HTR-8/SVneo (cell line): ENCODE measurements at places on chromosomes 4 and X.

- no peak for DNase-seq
Measured at GRCh38 chr4:138845664-138846063, 169.9 kb upstream of the NOCT start.

GRCh38 chr4:38122060-38122459 lies 161.9 kb downstream of the PTTG2 start:
- DNase-seq: no peak

GRCh38 chr4:152503653-152504290 lies 32.1 kb downstream of the FBXW7 start:
- no peak for DNase-seq

DNA sequence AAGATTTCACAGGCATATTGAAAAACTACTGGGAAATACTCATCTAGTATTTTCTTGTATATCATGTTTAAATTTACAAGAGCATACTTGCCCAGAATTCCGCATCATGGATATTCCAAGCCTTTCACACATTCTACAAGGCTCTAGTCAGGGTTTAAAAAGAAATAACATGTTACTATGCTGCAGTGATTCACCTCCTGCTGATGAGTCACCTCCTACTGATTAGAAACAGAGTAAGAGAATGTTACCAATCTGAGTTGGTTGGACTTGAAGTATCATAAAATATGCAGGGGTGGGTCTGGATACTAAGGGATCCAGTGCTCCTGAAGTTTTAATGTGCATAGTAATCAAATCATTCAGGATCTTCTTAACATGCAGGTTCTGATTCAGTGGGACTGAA lies 192.0 kb upstream of the ANK2 start:
- peak; percentile 45 for DNase-seq

GRCh38 chr4:26441102-26441501 lies 49.2 kb downstream of the CCKAR start:
- no peak for DNase-seq

DNA sequence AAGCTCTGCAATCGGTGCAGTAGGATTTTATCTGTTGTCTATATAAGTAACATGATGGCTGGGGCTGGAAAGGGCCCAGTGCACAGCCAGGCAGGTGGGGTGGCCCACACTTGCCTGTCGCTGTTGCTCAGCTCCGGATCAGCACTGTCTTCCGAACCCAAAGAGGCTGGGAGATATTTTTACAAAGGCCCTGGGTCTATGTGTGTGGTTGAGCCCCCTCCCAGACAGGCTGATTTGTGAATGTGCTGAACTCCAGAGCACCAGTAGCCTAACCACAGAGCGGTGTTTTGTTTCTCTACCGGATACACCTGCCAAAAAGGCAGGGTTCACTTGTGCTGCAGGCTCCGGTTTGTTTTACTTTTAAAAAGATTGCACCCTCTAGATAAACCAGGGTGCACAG lies 33.5 kb upstream of the CHRNA9 start:
- DNase-seq: no peak

DNA sequence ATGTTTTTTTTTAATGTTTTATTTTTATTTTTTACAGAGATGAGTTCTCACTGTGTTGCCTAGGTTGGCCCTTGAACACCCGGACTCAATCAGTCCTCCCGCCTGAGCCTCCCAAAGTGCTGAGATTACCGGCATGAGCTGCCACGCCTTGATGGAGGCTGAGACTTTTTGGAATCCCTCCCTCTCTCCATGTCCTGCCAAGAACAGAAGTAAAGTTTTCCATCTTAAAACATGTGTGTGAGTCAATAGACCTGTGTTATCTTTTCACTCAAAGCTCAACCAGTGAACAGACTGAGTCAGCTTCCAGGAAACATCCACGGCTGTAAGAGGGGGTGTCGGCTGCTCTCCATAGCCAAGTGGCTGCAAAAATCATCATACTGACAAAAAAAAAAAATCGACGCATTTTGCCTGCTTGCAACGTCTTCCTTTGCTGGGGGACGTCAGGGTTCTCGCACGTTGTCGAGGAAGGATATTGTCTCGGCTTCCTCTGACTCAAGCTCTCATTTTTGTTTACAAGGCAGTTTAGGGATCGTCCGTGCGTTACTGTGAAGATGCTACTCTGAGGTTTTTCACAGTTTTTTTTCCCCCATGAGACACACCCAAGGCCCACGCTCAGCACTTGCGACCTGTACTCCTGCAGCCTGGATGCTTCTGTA lies 10.0 kb upstream of the ASMTL start:
- peak; percentile 33 for DNase-seq

- peak; percentile 2 for DNase-seq
Measured at GRCh38 chr4:92387459-92388069, 83.8 kb downstream of the GRID2 start.

DNA sequence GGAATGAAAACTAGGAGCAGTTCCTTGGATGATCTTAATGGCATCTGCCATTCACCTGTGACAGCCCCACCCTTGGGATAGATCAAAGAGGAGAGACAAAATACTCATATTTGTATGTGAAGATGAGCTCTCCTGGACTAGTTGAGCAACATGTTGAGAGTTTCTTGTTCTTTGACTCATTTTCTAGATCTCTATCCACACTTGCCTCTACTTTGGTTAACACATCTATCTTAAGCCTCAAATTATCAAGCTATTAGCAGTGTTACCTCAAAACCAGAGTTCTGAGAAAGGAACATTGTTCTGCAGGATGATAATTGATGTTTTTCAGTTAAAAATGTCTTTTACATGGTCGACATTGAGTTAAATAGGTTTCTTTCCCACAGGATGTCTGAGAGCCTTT lies 94.2 kb upstream of the TEX13D start:
- DNase-seq: no peak

DNA sequence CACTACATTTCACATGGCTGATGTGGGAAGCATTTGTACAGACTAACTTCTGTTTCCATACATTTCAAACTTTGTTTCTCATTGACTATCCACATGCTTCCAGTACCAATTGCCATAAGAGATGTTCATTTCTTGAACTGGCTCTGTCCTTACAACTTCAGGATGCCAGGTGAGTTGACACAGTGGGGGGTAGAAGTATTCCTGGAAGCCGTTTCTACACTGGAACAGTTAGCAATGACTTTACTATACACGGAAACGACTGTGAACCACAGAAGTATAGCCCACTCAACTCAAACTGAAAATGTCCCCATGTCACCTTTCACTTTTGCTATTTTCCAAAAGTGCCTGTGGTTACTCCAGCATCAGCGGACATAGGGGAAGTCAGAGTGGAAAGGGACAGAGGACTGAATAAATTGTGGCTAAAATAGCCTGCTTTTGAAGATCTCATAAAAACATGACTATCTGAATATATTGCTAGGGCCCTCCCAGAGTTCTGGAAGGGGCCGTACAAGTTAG lies 38.0 kb upstream of the DSPP start:
- no peak for DNase-seq

DNA sequence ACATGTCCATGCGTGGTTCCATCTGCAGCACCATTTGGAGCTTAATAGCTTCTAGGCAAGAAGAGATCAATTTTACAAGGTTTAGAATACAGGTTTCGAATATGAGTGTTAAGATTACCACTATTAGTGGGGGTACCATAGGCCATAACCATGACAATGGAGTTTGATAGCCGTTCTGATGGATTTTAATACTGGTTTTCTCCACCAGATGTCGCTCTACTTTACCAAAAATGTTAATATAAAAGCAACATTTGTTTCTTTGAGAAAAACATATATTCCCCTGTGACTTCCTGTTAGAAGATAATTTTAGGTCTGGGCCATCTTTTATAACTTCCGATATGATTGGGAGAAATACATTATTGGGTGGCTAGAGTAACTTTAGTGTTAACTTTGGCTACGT lies 499.7 kb upstream of the POU3F4 start:
- no peak for DNase-seq

GRCh38 chrX:154546354-154547244 lies at the start of gene G6PD:
Gene G6PD (minus strand): TSS chrX:154546846. CDS start chrX:154546155, 691 bp downstream.
- peak; percentile 61 for DNase-seq

- DNase-seq: no peak
Measured at GRCh38 chr4:3176367-3177229, 72.4 kb upstream of the MSANTD1 start.

DNA sequence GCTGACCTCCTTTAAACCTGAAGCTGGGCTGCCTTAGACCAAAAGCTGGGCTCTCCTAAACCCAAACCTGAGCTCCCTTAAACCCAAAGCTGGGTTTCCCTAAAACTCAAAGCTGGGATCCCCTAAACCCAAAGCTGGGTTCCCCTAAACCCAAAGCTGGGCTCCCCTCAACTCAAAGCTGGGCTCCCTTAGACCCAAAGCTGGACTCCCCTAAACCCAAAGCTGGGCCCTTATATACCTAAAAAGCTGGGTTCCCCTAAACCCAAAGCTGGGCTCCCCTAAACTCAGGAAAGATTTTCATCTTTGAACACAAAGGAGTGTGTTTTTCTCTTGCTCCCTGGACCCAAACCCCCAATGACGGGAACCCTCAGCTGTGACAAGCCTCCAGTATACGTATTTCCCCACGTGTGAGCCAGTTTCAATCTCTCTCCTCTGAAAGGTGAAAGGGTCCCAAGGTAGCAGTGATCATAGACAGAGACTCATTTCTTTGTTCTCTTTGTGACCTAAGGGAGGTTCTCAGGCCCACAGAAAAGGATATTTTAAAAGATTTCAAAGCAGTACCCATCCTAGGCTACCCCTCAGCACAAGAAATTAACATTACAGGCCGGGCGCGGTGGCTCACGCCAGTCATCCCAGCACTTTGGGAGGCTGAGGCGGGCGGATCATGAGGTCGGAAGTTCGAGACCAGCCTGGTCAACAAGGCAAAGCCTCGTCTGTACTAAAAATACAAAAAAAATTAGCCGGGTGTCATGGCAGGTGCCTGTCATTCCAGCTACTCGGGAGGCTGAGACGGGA lies 31.3 kb upstream of the ASMTL start:
- DNase-seq: no peak

GRCh38 chrX:30858098-30858497 lies 31.0 kb downstream of the TAB3 start:
- no peak for DNase-seq

- DNase-seq: no peak
Measured at GRCh38 chrX:16516232-16516876, 133.6 kb upstream of the S100G start.

DNA sequence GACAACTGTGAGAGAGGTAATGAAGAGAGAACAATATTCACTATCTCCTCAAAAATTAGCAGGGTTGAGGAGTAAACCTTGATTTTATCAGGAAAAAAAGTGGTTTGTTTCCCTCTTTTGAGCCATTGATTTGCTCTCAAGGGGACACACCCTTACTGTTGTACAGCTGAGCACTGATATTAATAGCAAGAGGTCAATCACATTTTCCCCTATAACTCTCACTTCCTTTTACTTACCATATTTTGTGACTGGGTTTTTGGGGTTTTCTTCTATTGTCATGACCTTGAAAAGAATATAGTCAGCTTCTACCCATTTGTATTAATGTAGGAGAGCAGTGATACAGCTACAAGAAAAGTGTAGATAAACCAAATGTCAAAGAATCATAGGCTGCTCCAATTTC lies 70.2 kb upstream of the LONRF3 start:
- no peak for DNase-seq

DNA sequence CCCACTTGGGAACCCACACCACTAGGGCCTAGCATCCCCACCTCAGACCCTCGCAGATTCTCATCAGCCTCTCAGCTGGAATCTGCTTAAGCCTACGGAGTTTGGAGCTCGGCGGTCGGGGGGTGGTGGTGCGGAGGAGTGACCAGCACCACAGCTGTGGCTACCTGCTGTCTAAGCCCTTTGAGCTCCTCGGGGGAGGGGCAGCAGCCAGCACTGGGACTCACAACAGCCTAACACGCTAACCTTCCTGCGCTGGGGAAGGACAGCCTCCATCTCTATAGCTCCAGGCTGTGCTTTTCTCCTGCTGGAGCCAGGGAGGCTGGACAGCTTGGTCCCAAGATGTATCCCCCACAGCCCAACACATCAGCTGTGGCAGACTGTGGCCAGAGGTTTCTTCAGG lies 281.5 kb downstream of the USP46 start:
- no peak for DNase-seq

DNA sequence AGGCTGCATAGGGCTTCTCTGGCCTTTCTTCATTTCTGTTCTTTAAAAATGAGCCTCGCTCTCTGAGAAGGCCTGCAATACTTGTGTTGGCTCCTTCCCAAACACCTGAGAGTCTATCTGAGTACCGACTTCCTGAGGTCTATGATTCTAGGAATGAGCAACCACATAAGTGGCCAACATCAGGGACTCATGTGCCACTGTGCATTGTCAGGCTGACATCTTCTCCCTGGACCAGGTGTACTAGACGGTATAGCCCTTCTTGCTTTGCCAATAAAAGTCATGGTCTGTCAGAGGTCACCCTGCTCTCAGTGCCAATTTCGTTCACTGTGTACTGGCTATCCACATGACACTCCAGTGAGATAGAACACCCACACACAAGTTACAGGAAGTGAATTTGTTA lies 67.4 kb upstream of the EPHA5 start:
- no peak for DNase-seq

GRCh38 chr4:77418333-77418732 lies 187.3 kb upstream of the CXCL13 start:
- DNase-seq: peak; percentile 2

- no peak for DNase-seq
Measured at GRCh38 chr4:154067786-154068185, 278.9 kb upstream of the SFRP2 start.

- DNase-seq: no peak
Measured at GRCh38 chr4:159258889-159259560, 156.1 kb downstream of the RAPGEF2 start.
